ENCODE measurements at places on chromosomes 2 and 18.
A peak's percentile ranks its signal among the peaks of the same experiment; 100 is the strongest.

DNA sequence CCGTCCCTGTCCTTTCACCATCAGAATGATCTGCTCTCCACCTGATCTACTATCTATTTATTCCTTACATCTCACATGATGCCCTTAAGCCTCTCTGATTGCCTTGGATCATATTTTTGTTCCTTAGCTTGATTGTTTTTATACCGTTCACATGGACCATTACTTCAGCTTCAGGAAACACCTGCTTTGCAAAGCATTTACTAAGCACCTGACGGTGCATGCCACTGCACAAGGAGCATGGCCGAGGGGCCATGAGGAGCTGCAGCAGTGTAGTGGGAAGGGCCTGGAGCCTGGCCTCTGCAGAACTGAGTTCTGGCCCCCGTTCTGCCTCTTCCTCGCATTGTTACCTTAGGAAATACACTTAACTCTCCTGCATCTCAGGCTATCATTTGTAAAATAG is 124.1 kb upstream of the NDUFV2 start:
- DNase-seq: no peak

DNA sequence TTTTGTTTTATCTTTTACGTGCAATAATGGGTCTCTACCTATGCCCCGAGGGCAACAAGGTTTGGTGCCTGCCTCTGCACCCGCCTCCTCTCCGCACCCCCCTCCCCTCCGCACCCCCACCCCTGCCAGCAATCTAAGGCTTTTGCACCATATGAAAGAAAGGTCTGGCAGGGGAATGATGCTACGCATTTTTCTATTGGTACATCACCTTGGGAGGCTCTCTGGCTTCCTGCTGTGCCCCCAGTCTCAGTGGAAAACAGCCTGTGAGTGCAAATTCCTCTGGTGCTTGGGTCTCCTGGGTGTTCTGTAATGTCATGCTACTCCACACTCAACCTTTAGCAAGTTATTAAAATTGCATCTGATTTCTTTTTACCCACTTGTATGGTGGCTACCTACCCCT is 161.3 kb upstream of the SMAD7 start:
- no peak for DNase-seq

GRCh38 chr2:60463249-60463648 is 90.2 kb downstream of the BCL11A start:
- peak; percentile 43 for DNase-seq

DNA sequence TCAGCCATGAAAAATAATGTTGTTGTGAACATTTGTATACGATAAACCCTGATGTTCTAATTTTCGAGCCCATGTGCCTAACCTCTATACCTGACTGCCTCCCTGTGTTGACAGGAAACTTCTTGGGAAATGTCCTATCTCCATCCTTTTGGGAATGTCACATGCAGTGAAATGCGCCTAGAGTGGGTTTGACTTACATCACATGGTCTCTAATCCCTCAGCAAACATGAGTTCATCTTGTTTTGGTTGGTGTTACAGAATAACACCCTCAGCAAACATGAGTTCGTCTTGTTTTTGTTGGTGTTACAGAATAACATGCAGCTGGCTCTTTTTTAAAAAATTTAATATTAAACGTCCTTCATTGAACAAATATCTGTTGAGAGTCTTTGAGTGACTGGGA is 4.3 kb upstream of the UGT1A6 start:
- DNase-seq: no peak
